ENCODE measurements at places on chromosomes 5 and 9. TPM values are rescaled to one million over a fixed set of nuclear protein-coding genes. Genes with fewer than 3 reads are reported as not detected.

Gene MTMR12
- 11.1 TPM for total RNA-seq

Gene HSPB3
- total RNA-seq: 4.9 TPM

Gene NXNL2
- 0.52 TPM for total RNA-seq

Gene GFPT2
- 1.9 TPM for total RNA-seq

Gene PCDHAC2
- total RNA-seq: 0.17 TPM

Gene SCGB3A2
- total RNA-seq: not detected

Gene TAS2R1
- not detected for total RNA-seq

Gene CCL27
- not detected for total RNA-seq

Gene RABEPK
- 36.6 TPM for total RNA-seq
